Activated naive CD4-positive, alpha-beta T cell treated with anti-CD3 and anti-CD28 coated beads for 36 hours (primary cell): ENCODE measurements at places on chromosomes 6 and 20.

GRCh38 chr6:45727819-45728449, 287.7 kb downstream of the CLIC5 start:
- DNase-seq = no peak

DNA sequence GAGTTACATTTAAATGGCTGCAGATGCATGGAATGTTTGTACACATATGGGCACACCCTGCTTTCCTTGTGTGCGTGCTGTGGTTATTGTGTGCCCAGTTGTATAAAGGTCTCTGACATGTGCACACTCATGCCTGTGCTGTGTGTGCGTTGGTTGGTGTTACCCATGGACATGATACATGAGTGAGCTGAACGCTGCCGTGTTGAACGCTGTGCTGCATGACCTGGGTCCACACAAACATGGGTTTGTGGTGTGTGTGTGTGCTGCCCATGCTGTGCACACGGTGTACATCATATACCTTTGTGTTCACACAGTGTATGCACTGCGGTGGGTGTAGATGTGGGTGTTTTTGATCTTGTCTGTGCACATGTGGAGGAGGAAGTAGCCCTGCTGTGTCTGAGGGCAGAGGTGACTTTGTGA, 54.4 kb downstream of the TOX2 start:
- DNase-seq = no peak

DNA sequence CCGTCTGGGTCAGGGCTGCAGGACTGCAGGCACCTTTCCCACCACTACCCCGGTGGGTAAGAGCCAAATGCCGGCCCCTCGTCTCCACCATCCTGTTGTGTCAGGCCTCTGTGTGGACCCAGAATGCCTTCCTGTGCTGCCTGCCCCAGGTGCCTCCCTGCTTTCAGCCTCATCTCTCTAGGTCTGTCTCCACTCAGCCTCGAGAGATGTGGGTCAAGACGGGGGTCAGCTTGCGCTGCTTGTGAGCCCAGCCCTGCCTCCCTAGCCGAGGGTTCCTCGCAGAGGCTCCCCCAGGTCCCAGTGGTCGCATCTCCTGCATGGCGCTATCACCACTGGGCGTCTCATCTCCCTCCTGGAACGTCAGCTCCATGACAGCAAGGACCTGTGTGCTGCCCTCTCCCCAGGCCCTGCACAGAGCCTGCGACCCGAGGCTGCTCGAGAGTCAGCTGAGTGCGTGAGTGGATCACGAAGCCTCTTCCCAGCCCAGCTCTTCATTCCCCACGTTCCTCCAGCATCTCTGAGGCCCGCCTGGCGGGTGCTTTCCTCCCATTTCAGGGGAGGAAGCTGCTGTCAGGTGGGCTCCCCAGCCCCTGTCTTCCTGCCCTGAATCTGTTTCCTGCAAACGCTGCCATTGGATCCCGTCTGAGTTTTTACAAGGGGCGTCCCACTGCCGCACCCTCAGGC, 38.7 kb upstream of the ZBP1 start:
- DNase-seq = no peak

- peak; percentile 12 for DNase-seq
These were observed 322.2 kb downstream of the PLCB1 start for GRCh38 chr20:8454137-8454712.

- no peak for DNase-seq
These were observed 1193.0 kb upstream of the CITED2 start for GRCh38 chr6:140567466-140567865.

DNA sequence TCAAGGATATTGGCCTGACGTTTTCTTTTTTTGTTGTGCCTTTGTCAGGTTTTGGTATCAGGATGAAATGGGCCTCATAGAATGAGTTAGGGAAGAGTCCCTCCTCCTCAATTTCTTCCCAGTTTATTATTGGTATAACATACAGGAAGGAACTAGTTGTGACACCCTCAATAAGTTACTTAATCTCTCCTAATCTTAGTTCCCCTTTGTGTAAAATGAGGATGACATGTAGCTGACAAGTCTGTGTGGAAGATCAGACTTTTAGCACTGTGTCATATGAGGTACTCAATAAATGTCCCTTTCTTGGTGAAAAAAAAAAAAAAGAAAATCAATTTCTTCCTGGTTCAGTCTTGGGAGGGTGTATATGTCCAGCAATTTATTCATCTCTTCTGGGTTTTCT, 155.8 kb downstream of the PDE7B start:
- no peak for DNase-seq

DNA sequence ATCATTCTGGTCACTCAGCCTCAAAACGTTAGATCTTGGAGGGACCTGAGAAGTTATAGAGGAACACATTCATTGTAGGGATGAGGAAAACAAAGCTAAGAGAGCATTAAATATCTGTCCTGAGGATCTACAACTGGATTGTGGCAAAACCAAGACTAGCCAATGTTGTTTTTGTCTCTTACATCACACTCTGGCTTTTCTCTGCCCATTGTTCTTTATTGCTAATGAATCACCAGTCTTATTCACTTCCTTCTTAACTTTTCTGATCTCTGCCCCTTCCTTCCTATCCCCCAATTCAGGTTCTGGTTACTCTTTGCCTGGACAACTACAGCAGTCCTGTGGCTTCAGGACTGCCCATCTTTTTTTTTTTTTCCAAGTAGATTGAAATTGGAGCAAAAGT, 57.0 kb upstream of the PREP start:
- no peak for DNase-seq

DNA sequence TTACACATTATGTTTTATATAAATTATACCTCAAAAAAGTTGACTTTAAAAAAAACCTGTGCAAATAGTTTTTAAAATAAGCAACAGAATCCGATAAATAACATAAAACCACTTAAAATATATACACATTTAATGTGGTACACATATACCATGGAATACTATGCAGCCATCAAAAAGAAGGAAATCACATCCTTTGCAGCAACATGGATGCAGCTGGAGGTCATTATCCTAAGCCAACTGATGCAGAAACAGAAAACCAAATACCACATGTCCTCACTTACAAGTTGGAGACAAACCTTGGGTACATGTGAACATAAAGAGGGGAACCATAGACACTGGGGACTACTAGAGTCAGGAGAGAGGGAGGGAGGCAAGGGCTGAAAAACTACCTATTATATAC, 4.0 kb upstream of the DEFB121 start:
- no peak for DNase-seq

DNA sequence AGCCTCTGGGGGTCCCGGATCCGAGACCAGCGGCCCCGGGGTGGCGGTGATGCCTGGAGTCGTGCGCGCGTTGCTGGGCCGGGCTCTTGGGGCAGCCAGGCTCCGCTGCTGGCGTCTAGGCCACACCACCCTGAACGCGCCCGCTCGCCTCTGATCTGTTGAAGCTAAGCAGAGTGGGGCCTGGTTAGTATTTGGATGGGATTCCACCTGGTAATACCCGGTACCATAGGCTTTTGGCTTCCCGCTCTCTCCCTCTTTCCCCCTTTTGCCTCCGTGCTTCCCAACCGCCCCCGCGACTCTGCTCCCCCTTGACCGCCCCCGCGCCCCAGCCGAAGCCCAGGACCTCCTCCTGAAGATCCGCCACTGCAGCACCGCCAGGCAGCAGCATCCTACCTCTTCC, 1383.5 kb upstream of the DEFB115 start:
- DNase-seq = peak; percentile 26

GRCh38 chr6:31426395-31427354, 23.3 kb downstream of the MICA start:
- no peak for DNase-seq

GRCh38 chr6:136208783-136209182, 41.3 kb downstream of the MTFR2 start:
- DNase-seq = no peak

- no peak for DNase-seq
These were observed 379.2 kb downstream of the BMP2 start for GRCh38 chr20:7146552-7147219.

GRCh38 chr6:77228279-77228678, 235.0 kb downstream of the HTR1B start:
- DNase-seq = no peak

GRCh38 chr20:36196676-36197075, 39.6 kb upstream of the AAR2 start:
- DNase-seq = no peak

- DNase-seq = no peak
These were observed 8.2 kb upstream of the NTSR1 start for GRCh38 chr20:62700261-62700930.

DNA sequence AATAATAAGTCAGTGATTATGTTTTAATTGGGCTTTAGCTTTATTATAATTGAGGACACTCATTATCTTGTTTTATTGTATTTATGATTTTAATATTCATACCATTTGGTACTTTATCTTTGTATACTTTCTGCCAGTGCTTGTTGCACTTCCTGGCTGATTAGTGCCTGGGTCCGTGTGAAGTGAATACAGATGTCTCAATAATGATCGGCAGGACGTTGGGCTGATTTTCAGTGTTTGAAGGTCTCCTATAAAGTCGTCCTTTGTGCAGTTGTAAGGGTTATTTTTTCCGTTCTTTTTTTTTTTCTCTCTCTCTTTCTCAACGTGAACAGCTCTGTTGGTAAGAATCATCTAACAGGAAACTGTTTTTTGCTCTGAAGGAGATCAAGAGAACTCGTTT, 450.0 kb upstream of the POU3F2 start:
- DNase-seq = no peak

- no peak for DNase-seq
These were observed 8.1 kb downstream of the SMAP1 start for GRCh38 chr6:70675822-70676221.

- DNase-seq = no peak
These were observed 815.8 kb downstream of the MAFB start for GRCh38 chr20:39873286-39873685.
